ENCODE measurements at places on chromosomes 2 and 18. TPM values are rescaled to one million over a fixed set of nuclear protein-coding genes. Genes with fewer than 3 reads are reported as not detected.

GRCh38 chr18:25019931-25020330 is 332.0 kb downstream of the ZNF521 start:
- DNase-seq, result no peak

Gene TBR1
- not detected for total RNA-seq

- DNase-seq, result no peak
Observed at GRCh38 chr2:142944264-142944663, 66.8 kb downstream of the KYNU start.

DNA sequence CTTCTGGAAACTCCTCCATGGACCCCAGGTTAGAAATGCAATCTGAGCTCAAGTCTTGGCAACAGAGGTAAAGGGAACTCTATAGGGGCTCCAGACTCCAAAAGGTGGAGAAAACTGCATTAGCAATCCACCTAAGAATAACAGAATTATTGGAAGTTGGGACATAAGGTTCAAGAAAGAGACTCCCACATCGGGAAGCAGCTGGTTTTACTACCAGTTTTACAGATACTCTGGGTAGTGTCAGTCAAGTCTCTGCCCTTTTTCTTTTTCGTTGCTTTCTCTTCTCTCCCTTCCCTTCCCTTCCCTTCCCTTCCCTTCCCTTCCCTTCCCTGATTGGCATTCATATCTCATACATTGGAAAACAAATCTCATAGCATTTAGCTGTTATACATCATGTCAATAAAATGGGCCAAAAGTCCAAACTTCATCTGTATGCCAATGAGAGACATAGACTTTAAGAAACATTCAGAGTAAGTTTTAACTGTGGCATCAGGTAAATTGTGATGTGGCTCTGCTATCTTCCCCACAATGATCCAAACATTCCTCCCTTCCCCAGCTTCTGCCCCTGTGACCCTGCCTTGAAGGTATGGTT is 166.7 kb downstream of the KCNE4 start:
- DNase-seq, result no peak

Gene KCNG3
- total RNA-seq, result 0.06 TPM

- no peak for DNase-seq
Observed at GRCh38 chr2:222643134-222643533, 12.8 kb downstream of the FARSB start.

Gene IL1B
- total RNA-seq, result 8.9 TPM

Gene FAM237A
- not detected for total RNA-seq

Gene CLEC4F
- 0.18 TPM for total RNA-seq

Gene ACADL
- total RNA-seq, result 0.05 TPM

Gene IL1RL2
- not detected for total RNA-seq

DNA sequence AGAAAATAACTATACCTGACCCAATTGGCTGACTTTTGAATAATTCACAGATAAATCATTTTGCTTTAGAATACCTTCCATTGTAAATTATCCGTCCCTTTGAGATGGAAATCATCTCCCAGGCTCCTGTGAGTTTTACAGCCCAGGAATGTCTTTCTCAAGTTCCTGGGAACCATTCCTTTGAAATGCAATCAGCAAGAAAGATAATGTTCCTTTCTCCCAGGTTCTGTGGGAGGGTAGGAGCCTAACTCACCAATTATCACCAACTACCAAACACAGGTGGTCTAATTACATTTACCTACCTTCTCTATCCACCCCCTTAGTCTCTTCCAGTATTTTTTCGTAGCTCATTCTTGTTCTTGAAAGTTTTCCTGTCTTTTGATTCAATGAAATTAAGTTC is 1016.0 kb downstream of the SOCS6 start:
- no peak for DNase-seq

GRCh38 chr2:106575955-106576354 is 88.8 kb downstream of the CD8B2 start:
- DNase-seq, result no peak

Gene EIF2AK3
- total RNA-seq, result 20.7 TPM

DNA sequence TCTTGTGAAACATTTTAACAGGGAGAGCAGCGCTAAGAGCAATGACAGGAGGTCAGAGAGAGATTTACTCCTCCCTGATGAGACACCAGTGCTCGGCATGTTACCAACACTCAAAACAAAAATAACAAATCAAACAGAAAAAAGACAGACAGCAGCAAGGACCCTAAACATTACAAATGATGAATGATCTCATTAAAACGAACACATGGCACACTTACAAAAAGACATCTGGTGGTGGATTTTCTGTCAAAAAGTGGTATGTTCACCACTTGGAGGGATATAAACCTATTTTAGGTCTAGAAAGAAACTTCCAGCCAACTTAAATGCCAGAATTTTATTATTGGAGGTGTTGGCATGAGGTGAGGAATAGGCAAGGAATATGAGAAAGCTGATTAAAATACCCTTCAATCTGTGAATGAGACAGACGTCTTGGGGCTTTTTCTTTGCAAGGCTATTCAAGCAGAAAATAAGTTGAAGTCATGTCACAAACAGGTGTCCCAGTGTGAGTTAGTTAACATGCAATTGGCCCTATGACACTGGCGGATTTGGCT is 112.8 kb downstream of the PRELID3A start:
- DNase-seq, result no peak

Gene IL1F10
- not detected for total RNA-seq

Gene GALNT3
- total RNA-seq, result 3.2 TPM

DNA sequence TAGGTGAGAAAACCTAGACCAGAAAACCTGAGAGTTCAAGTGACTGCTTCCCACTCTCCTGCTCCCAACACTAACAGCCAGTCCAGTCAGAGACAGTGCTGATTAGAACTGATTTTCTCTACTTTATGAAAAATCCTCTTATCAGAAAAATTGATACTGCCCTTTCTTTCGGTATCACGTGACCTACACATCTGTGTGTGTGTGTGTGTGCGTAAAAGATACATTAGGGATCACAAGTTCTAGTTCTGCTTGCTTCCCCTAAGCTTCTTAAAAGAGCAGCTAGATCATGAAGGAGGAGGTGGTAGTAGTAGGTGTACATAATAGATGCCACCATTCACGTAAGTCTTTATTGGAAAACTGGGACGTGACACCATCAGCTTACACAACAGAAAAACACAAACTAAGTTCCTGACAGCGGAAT is 1.5 kb downstream of the ARL5A start:
- no peak for DNase-seq

Gene KCTD1
- total RNA-seq, result 11.9 TPM

Gene ARL4C
- 30.0 TPM for total RNA-seq

- DNase-seq, result no peak
Observed at GRCh38 chr2:205148755-205149154, 533.5 kb upstream of the NRP2 start.

- no peak for DNase-seq
Observed at GRCh38 chr18:9846162-9846925, 39.4 kb upstream of the TXNDC2 start.

DNA sequence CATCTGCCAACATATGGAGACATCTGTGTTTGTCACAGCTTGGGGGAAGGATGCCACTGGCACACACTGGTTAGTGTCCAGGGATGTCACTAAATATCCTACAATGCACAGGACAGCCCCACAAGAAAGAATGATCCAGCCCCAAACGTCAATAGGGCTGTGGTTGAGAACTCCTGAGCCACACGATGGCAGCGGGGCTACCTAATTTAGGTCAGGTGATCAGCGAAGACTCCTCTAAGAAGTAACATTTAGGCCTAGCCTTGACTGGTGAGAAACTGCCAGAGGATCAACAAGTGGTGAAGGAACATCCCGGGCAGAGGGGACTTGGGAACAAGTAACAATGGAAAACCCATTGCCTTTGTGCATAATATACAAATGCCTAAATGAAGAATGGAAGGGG is 5.0 kb upstream of the TGIF1 start:
- no peak for DNase-seq

- DNase-seq, result no peak
Observed at GRCh38 chr2:43123981-43124686, 102.3 kb downstream of the ZFP36L2 start.

GRCh38 chr2:175903384-175903936 is 98.6 kb downstream of the LNPK start:
- DNase-seq, result no peak

DNA sequence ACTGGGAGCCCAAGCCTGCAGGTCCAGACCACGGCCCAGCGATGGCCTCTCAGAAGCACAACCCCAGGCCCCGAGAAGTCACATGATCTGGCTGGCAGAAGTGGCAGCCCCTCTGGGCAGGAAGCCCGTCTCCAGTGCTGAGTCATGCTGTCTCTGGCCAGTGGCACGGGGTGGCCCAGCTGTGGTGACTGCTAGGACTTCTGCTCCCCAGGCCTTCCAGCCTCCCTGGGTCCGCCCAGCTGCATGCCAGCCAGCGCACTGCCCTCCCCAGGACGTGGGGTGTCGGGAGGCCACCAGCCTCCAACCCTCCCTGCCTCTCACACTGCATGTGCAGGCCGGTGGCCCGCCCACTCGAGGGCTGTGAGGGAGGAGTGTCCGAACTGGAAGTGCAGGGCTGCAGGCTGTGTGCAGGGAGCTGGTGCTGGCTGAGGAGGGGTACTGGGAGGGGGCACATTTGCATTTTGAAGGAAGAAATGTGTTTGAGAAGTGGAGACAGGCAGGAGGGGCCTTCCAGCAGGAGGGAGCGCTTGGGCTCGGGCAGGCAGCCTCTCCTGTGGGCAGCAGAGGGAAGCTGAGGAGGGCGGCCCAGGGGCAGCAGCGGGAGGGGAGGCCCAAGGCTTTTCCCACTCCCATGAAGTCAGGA is 17.0 kb upstream of the HPCAL1 start:
- DNase-seq, result no peak

- DNase-seq, result no peak
Observed at GRCh38 chr2:197809064-197809463, 4.7 kb downstream of the PLCL1 start.

GRCh38 chr2:216649574-216649973 is 16.4 kb downstream of the IGFBP2 start:
- DNase-seq, result no peak

Gene CD302
- 8.2 TPM for total RNA-seq

DNA sequence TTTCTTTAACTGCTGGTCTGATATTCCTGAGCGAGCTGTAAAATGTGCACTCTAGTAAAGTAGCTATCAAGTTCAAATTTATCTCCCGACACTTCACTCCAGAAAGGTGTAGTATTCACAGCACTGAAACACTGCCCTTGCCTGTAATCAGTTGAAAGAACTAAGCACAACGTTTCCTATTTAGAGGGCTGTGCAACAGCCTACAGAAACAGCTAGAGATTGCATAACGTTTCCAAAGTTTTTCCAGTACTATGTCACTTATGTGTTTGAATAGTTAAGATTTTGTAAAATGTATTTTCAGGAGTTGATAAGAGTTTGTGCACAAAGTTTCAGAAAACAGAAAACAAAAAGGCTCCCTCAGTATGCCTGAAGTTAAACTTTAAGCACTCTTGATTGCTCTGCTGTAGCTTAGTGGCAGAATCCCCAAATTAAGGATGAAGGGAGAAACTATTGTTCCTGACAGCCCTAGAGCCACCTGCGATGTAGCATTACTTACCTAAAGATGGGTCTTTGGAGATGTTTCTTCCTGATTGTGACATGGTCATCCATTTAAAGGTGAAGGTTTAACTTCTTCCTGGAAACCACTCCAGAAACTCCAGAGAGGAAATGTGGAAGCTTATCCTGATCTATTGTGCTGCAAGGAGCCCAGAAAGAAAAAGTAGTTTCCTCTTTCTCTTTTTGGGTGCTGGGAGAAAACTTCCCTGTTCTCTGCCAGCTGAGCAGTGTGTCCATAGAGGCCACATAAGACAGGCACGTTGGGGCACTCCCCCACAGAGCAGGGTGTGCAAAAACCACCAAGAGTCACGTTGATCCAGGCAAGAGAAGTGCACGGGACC is 536 bp downstream of the PDE1A start:
- DNase-seq, result no peak

DNA sequence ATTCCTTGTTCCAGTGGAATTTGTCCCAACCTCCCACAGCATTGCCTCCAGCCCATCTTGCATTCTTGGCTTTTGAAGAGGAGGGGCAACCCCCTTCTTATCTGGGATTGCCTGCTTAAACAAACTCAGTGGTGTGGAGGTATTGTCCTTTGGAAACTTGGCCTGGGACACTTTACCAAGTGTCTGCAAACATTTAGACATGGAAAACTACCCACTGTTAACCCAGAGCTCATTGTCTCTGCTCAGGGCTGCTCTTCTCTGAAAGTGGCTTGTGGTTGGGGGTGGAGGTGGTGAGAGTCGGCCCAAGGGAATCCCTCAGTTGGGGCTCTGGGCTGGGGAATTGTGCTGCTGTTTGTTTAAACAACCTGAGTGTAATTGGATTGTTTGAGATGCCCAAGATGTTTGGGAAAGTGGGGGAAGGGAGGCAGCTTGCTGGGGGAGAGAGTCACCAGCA is 178.3 kb upstream of the GATA6 start:
- DNase-seq, result no peak

DNA sequence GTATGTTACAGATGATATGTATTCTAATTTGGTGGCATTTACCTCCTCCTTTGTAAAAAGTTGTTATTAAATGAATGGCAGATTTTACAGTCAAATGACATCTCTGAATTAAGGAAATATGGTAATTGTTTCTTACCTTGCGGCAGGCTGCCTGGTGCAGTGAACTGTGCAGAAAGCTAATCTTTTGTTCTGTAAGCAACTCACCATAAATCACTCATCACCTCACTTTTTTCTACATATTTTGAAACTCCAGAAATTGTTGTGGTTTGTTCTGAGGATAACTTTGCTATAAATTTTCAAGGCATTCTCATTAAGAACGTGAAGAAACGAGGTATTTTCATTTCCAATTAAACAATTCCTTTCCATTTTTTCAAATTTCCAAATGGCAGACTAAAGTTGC is 52.7 kb downstream of the ST6GAL2 start:
- DNase-seq, result no peak

DNA sequence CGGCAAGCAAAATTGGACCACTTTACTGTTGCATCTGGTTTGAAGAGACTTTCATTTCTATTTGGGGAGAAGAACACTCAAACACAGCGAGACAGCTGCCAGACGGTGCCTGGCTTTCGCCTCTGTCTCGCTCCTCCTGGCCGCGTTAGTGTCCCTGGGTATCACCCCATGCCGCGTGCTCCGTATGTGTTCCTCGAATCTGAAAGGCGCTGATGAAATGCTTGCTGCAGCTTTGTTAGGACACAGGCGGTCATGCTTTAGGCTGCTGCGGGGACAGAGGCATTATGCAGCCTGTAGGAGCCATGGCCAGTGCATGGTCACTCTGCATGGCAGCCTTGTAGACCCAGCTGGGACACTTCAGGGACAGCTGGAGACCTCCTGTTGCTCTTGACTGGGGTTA is 53.9 kb downstream of the LDLRAD4 start:
- DNase-seq, result no peak

GRCh38 chr18:72808680-72809079 is 59.1 kb downstream of the NETO1 start:
- no peak for DNase-seq

DNA sequence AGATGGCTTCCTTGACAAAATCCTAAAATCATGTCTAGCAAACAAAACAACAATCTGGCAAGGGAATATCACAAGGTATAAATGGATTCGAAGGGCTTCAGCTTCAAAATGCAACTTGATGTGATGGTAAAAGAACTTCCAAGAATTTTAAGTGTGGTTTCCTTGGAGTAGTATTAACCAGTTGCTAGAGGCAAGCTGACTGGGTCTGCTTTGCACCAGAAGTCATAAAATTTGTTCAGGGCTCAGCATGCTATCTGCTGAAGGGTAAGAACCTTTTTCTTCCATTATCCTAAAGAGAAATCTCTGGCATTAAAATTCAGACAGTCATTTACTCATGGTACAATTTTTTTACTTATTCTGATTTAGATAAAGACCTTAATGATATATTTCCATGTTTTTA is 516.7 kb downstream of the TXNL1 start:
- no peak for DNase-seq

- no peak for DNase-seq
Observed at GRCh38 chr2:184186436-184186835, 411.9 kb upstream of the ZNF804A start.

All from glomerular endothelial cell (primary cell).